H1 (cell line): ENCODE measurements at places on chromosomes 4 and X. TPM values are rescaled to one million over a fixed set of nuclear protein-coding genes. Genes with fewer than 3 reads are reported as not detected.

- no peak overlapping the region for H3K4me3 ChIP-seq
- H3K27ac ChIP-seq: no peak overlapping the region
- no peaks in the 10 kb centered on the region for H3K27me3 ChIP-seq
- H3K36me3 ChIP-seq: no peaks in the 10 kb centered on the region
Observed at GRCh38 chr4:95421869-95422268, 126.9 kb downstream of the UNC5C start.

- H3K27ac ChIP-seq: no peak overlapping the region
- H3K4me1 ChIP-seq: no peaks in the 10 kb centered on the region
- H3K36me3 ChIP-seq: no peaks in the 10 kb centered on the region
Observed at GRCh38 chrX:21373637-21374162, 518 bp upstream of the CNKSR2 start.

DNA sequence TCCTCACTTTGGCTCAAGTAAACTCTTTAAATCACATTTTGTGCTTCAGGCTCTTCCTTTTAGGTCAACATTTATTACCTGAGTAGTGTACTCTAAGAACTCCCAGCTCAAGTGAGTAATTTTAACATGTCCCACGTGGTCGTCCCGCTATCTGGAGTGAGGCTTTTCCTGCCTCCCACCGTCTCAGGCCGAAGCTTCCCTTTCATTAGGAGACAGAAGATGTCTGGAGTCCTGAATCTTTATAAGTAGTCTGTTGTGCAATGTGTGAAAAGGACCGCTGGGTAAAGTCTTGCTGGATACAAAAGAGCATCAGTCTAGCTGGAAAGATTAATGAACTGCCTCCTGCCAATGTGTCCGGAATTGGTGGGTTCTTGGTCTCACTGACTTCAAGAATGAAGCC is 117.7 kb upstream of the NEIL3 start:
- no peaks in the 10 kb centered on the region for H3K36me3 ChIP-seq
- H3K4me3 ChIP-seq: no peak overlapping the region
- H3K27ac ChIP-seq: no peak overlapping the region
- no peaks in the 10 kb centered on the region for H3K4me1 ChIP-seq

- no peak overlapping the region for H3K4me3 ChIP-seq
- no peaks in the 10 kb centered on the region for H3K36me3 ChIP-seq
- no peak for DNase-seq
- H3K27ac ChIP-seq: no peak overlapping the region
- H3K27me3 ChIP-seq: peaks cover 3% of the 10 kb centered on the region; the same call in 1 of the 2 replicates
- H3K4me1 ChIP-seq: peaks cover 1% of the 10 kb centered on the region; the same call in 1 of the 2 replicates
Observed at GRCh38 chr4:15253349-15253748, 174.5 kb upstream of the C1QTNF7 start.

The KLHL13 gene
- total RNA-seq: 10.0 and 12.8 TPM in 2 replicates

The MAGEA3 gene
- not detected in 2 replicates for total RNA-seq

DNA sequence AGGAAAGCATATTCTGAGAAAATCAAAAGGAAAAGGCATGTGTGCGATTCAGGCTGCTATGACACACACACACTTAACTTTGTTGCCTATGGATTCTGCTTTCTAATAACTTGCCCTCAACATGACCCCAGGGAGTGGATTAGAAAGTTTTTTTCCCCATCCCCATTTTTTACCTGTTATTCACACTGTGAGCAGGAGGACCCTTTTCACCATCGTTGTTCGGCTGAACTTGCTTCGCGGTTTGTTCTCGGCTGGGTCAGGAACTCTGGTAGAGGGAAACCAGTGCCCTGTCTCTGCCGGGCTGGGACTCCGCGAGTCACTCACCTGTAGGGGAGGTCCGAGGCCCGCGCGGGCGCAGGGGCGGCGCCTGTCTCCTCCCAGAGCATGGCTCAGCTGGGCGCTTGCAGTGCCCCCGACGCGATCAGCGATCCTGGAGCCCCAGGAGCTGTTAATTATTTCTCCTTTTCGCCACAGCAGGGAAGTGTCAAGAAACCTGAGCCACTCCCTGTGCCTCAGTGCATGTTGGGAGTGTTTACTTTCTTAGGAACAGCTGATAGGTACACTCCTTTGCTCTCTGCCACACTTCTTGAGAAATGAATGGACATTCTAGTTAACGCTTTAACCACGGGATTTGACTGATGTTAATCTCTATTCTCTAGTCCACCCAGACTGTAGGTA is at the start of gene RASSF6:
RASSF6 (minus strand) TSS at position 322 of the 678 bp plus-strand sequence. CDS start 8,641 bp downstream, outside the sequence.
- peaks cover 6% of the 10 kb centered on the region; the same call in 1 of the 2 replicates for H3K27me3 ChIP-seq
- no peaks in the 10 kb centered on the region for H3K36me3 ChIP-seq
- H3K27ac ChIP-seq: no peak within 1 kb of the TSS
- H3K4me1 ChIP-seq: peaks cover 5% of the 10 kb centered on the region; the same call in 1 of the 2 replicates
